ENCODE measurements at places on chromosomes 12 and 14.

- no peak for DNase-seq
Observed at GRCh38 chr12:58186914-58187313, 245.5 kb downstream of the ATP23 start.

DNA sequence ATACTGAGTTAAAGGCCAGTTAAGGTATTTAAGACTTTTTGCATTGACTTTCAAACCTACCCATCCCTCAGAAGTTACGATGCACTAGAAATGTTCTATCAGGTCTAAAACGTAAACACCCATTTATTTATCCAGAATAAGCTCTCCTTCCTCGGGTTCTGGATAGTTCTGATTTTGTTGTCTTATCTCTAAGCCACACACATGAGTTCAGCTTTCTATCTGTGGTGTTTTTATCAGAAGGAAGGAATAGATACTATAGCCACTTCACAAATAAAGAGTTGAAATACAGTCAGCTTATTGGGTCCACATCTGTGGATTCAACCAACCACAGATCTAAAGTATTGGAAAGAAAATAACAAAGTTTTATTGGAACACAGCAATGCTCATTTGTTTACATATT, 5.4 kb downstream of the SFSWAP start:
- no peak for DNase-seq

- no peak for DNase-seq
Observed at GRCh38 chr14:30553311-30553989, 5.5 kb upstream of the G2E3 start.

DNA sequence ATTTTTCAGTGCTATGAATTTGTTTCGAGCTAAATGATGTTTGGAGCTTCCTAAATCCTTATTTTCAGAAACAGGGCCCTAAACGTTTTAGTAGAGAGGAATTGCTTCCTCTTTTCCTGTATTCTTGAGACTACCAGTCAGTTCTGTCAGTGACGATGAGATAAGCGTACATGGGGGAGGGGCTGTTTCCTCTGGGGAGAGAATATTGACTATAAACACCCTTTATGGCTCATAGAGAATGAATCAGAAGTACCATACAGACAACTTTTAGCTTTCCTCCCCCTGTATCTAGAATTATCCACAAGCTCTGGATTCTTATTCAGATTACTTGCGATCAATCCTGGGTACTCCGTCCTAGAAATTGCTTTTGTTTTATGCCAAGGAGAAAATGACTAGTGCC, 5.1 kb downstream of the TBK1 start:
- DNase-seq = no peak

DNA sequence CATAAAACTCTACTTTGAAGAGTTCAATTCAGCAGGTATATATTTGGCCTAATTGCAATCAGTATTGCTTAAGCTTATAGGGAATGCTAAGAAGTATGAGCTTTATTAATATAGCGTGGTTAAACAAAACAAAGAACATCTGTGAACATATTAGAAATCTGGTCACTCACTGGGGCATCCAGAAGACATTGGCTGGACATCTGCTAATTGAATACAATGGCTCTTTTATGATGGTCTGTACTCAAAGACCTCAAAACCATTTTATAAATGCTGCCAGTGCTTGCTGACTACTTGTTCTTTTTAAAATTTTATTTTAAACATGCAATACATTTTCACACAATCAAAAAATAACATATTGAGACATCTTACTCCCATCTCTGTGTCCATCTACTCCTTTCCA, 173.0 kb downstream of the STXBP6 start:
- DNase-seq = no peak

- peak; percentile 22 for DNase-seq
Observed at GRCh38 chr12:67593041-67593440, 55.5 kb upstream of the DYRK2 start.

DNA sequence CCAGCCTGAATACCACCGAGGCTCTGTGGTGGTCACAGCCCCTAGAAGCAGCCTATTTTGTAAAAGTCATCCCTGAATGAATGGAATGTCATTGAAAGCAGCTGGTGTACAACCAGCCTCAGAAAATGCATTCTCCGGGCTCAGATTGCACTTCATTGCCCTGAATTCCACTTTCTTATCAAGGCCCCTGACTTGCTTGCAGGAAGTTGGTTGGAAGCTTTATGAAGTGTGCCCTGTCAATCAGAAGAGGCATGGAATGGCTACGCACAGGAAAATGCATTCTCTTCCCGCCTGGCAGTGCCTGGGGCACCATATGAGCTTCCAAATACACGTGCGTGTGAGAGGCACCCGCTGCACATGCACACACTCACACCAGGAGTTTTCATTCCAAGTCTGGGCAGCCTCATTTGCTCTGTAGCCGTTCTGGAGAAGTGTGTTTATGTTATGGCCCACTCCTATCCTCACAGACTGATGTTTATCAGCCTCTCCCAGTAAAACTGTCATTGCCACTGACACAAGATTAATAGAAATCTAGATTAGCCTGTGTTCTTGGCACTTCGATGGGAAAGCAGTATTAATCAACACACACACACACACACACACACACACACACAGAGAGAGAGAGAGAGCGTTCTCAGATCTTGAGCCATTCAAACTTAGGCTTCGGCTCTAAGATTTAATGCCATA, 63.9 kb downstream of the NUAK1 start:
- DNase-seq = no peak

DNA sequence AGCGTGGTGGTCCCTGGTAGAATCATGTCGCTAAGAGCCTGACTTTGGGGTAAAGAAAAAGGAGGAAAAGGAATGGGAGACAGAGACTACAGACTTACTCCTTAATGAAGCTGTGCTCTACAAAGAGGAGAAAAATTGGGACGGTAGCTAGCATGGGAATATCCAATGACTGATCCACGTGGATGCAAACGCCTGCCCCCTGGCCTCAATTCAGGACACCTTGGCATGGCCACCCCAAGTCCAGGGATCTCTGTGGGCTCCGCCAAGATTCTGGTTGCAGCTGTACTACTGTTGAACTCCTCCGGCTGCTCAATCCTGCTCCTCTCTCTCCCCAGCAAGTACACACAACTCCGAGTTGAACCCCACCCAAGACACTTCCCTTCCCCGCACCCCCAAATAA, 70.5 kb upstream of the DIO3 start:
- DNase-seq = no peak

- DNase-seq = peak; percentile 85
Observed at GRCh38 chr12:22046090-22046967, at the start of gene CMAS. CMAS (plus strand) TSS chr12:22046218; CDS start chr12:22046304, 86 bp downstream.

DNA sequence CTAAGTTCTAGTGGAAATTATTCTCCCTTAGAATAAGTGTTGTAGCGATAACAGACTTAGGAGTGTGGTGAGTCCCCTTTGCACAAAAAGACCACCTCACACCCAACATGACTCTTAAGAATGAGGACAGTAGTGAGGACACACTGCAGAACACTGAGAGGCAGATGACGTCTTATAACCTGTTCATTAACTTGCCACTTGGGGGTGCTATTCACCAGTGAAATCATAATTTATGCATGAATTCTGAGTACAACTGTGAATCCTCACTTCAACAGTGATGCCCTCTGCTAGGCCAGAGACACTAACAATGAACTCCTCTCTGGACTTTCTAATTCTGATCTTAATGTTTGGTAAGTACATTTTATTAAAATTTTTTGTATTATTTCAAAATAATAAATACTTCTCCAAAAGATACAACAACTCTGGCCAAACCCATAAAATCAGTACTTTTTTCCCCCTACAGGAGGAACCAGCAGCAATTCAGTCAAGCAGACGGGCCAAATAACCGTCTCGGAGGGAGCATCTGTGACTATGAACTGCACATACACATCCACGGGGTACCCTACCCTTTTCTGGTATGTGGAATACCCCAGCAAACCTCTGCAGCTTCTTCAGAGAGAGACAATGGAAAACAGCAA, 274.7 kb downstream of the DAD1 start:
- DNase-seq = peak; percentile 4
